ENCODE measurements at places on chromosomes 1 and 21. TPM values are rescaled to one million over a fixed set of nuclear protein-coding genes. Genes with fewer than 3 reads are reported as not detected.

DNA sequence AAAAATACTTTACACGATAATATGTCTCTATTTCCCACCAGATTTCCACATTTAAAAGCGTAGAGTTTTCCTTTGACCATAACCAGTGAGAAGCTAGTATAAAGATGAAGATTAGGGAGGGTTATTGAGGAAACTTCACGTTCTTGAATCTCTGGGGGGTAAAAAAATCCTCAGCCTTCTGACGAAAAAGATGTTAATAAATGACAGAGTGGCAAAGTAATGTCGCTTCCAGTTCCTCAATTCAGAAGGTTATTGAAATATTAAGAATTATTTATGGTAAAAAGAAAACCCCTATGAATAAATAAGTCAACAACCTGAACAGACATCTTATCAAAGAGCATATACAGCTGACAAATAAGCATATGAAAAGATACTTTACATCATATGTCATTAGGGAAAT, 241.0 kb downstream of the GPATCH2 start:
- no peak for DNase-seq
- H3K4me1 ChIP-seq = no peaks in the 10 kb centered on the region

DNA sequence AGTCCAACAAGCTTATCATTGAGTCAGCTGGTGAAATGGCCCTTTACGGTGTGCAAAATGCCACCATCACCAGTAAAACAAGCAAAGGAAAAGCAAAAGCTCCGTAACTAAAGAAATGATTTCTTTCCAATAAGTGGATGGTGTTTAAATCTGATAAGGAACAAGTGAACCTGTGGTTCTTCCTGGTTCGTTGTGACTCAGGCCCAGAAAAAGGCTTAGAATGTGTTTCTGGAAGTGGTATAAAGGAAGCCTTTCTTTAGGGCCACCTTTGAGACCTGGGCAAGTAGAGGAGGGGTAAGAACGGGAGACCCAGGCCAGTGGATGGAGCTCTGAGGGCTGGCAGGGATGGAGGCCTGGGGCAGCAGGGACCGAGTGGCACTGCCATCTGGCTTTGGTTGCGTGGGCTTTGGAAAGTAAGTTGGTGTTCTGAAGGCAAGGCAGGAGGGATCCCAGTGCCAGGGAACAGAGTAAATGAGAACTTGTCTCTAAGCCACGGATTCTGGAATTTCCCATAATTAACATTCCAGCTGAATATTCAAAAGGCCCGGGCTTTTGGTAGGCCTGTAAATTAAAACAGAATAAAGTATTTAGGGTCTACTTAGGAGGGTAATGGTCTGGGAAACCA, 87.9 kb upstream of the LMO4 start:
- no peaks in the 10 kb centered on the region for H3K27me3 ChIP-seq
- H3K36me3 ChIP-seq = no peaks in the 10 kb centered on the region
- H3K27ac ChIP-seq = no peak overlapping the region
- 0 out of 2 replicates have a peak, but pooled peaks cover 5% of the 10 kb centered on the region for H3K4me1 ChIP-seq

GRCh38 chr1:213605732-213606131, 382.0 kb upstream of the PROX1 start:
- no peaks in the 10 kb centered on the region for H3K27me3 ChIP-seq
- no peaks in the 10 kb centered on the region for H3K36me3 ChIP-seq
- no peaks in the 10 kb centered on the region for H3K4me1 ChIP-seq
- no peak for DNase-seq
- no peak overlapping the region for H3K27ac ChIP-seq
- no peak overlapping the region for H3K4me3 ChIP-seq

DNA sequence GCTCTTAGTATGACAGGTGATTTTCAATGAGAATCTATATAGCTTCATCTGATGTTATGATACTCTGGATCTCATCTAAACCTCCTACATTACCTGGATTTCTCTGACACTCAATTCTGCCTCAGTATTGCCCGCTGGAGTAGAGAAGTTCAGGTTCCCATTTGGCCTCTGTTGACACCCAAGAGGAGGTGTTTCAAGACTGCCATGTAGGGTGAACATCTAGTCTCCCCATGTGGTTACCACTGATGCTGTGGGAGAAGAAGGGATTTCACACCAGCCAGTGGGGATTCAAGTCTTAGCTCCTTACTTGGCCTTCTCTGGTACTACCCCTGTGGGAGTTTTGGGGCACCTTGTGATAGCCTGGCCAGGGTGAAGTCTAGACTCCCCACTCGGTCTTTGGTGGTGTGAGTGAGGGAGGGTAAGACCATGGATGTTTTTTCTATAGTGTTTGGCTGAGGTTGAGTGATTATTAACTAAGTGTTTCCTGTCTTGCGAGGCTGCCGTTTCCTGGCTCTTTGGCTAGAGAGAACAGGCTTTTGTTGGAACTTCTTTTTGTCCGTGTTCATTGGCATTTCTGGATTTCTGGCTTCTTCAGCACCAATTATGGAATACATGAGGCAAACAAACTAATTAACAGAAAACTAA, 90.7 kb downstream of the RHOU start:
- DNase-seq = no peak
- H3K4me3 ChIP-seq = no peak overlapping the region
- H3K36me3 ChIP-seq = no peaks in the 10 kb centered on the region
- H3K27ac ChIP-seq = no peak overlapping the region

- H3K4me3 ChIP-seq = no peak overlapping the region
- H3K36me3 ChIP-seq = no peaks in the 10 kb centered on the region
- H3K27ac ChIP-seq = no peak overlapping the region
- no peak for DNase-seq
- no peaks in the 10 kb centered on the region for H3K4me1 ChIP-seq
- no peaks in the 10 kb centered on the region for H3K27me3 ChIP-seq
Measured at GRCh38 chr21:14562959-14563358, 16.8 kb upstream of the SAMSN1 start.

- no peak for DNase-seq
- H3K4me1 ChIP-seq = no peaks in the 10 kb centered on the region
- H3K27ac ChIP-seq = no peak overlapping the region
- H3K36me3 ChIP-seq = no peaks in the 10 kb centered on the region
- H3K4me3 ChIP-seq = no peak overlapping the region
Measured at GRCh38 chr1:53580739-53581475, 121.7 kb downstream of the DMRTB1 start.

DNA sequence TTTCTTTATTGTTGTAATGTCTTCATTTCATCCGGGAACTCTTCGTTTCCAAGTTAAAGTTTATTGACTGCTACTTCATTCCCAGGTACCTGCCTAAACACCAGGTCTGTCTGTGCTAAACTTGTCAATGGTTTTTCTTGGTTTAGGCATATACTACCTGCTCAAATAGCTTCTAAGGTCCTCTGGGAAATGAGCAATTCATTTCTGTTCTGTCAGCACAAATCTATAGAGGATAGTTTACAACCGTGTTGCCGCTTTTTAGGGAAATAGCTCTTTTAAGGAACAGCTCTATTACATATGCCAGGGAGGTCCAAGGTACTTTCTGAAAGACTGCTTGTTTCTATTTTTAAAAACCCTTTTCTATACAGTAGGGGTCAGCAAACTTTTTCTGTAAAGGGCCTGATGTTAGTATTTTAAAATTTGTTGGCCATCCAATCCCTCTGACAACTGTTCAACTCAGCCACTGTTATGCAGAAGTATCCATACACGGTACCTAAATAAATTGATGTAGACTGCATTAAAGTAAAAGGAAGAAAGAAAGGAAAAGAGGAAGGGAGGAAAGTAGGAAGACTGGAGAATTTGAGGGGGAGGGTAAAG, 222.7 kb upstream of the PTBP2 start:
- no peaks in the 10 kb centered on the region for H3K36me3 ChIP-seq
- H3K27ac ChIP-seq = no peak overlapping the region
- no peak overlapping the region for H3K4me3 ChIP-seq
- no peak for DNase-seq
- no peaks in the 10 kb centered on the region for H3K27me3 ChIP-seq

GRCh38 chr1:190436615-190437014, 41.0 kb downstream of the BRINP3 start:
- H3K36me3 ChIP-seq = no peaks in the 10 kb centered on the region
- DNase-seq = peak; percentile 3
- no peak overlapping the region for H3K4me3 ChIP-seq
- H3K27ac ChIP-seq = no peak overlapping the region

- H3K36me3 ChIP-seq = peaks cover 4% of the 10 kb centered on the region
- no peaks in the 10 kb centered on the region for H3K27me3 ChIP-seq
- peaks cover 2% of the 10 kb centered on the region for H3K4me1 ChIP-seq
- no peak overlapping the region for H3K4me3 ChIP-seq
- no peak for DNase-seq
Measured at GRCh38 chr1:165877940-165878556, 50.6 kb downstream of the UCK2 start.

The ATPAF1 gene
- total RNA-seq = 66.3 TPM

DNA sequence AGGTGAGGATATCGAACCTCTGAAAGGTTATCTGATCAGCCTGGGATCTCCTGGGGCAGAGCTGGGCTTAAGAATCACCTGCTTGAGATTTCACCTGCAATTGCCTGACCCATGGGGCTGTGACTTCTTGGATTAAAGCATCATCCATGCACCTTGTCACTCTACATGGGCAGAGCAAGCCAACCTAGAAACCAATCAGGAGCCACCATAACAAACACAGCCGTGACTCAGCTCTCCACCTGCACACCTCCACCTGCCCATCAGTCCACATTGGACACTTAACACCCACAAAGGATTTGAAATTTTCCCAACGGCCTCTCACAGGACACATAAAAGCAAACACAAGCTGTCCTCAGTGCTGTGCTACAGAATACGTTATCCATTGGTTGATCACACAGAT, 35.1 kb upstream of the ETS2 start:
- H3K4me3 ChIP-seq = no peak overlapping the region
- H3K27me3 ChIP-seq = no peaks in the 10 kb centered on the region
- H3K27ac ChIP-seq = no peak overlapping the region
- H3K36me3 ChIP-seq = no peaks in the 10 kb centered on the region
- peaks cover 44% of the 10 kb centered on the region for H3K4me1 ChIP-seq

The CCT8 gene
- 151 TPM for total RNA-seq

GRCh38 chr21:16838331-16838730, 674.5 kb upstream of the CXADR start:
- H3K36me3 ChIP-seq = no peaks in the 10 kb centered on the region
- H3K27me3 ChIP-seq = no peaks in the 10 kb centered on the region
- peaks cover 23% of the 10 kb centered on the region for H3K4me1 ChIP-seq
- H3K4me3 ChIP-seq = no peak overlapping the region
- no peak for DNase-seq
- no peak overlapping the region for H3K27ac ChIP-seq

DNA sequence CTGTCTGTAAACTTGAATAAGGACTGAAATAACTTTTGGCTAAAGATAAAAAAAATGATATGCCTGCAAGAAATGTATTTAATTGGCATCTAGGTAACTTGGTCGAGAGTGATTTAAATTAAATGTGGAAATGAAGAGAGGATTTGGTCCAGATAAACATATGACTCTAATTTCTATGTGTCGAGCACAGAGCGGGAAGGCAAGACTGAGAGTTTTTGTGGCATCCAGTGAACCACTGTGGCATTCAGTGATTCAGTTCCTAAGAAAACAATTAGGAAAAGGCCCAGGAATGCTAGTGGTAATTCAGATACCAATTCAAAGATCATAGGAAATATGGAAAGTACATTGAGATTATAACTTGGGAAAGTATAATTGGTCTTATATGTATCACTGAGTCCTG, 39.6 kb downstream of the PDE4B start:
- peak overlapping the region; percentile 39 for H3K27ac ChIP-seq
- peaks cover 38% of the 10 kb centered on the region for H3K4me1 ChIP-seq
- DNase-seq = peak; percentile 70
- H3K36me3 ChIP-seq = no peaks in the 10 kb centered on the region
- no peaks in the 10 kb centered on the region for H3K27me3 ChIP-seq

DNA sequence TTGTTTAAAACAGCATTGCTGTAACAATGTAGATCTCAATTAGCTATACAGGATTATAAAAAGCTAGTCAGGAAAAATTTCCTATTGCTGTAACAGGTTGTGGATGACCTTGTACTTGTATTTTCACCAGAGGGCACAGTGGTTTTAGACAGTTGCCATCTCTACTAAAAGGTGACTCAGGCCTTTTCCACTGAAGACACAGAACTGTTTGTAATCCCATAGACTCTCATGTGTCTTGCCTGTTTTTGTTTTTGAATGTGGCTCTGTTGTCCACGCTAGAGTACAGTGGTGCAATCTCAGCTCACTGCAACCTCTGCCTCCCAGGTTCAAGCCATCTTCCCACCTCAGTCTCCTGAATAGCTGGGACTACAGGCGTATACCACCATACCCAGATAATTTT, 5.9 kb downstream of the MTFR1L start:
- H3K4me3 ChIP-seq = no peak overlapping the region
- H3K27me3 ChIP-seq = no peaks in the 10 kb centered on the region
- peaks cover 10% of the 10 kb centered on the region for H3K4me1 ChIP-seq
- no peak overlapping the region for H3K27ac ChIP-seq
- DNase-seq = peak; percentile 38

The ARTN gene
- total RNA-seq = 0.11 TPM

GRCh38 chr1:224435318-224435763, 744 bp upstream of the WDR26 start:
- H3K36me3 ChIP-seq = peaks cover 9% of the 10 kb centered on the region
- H3K4me1 ChIP-seq = peaks cover 28% of the 10 kb centered on the region
- no peaks in the 10 kb centered on the region for H3K27me3 ChIP-seq
- peak overlapping the region; percentile 96 for H3K27ac ChIP-seq
- H3K4me3 ChIP-seq = peak overlapping the region; percentile 83

The CRNN gene
- total RNA-seq = not detected

DNA sequence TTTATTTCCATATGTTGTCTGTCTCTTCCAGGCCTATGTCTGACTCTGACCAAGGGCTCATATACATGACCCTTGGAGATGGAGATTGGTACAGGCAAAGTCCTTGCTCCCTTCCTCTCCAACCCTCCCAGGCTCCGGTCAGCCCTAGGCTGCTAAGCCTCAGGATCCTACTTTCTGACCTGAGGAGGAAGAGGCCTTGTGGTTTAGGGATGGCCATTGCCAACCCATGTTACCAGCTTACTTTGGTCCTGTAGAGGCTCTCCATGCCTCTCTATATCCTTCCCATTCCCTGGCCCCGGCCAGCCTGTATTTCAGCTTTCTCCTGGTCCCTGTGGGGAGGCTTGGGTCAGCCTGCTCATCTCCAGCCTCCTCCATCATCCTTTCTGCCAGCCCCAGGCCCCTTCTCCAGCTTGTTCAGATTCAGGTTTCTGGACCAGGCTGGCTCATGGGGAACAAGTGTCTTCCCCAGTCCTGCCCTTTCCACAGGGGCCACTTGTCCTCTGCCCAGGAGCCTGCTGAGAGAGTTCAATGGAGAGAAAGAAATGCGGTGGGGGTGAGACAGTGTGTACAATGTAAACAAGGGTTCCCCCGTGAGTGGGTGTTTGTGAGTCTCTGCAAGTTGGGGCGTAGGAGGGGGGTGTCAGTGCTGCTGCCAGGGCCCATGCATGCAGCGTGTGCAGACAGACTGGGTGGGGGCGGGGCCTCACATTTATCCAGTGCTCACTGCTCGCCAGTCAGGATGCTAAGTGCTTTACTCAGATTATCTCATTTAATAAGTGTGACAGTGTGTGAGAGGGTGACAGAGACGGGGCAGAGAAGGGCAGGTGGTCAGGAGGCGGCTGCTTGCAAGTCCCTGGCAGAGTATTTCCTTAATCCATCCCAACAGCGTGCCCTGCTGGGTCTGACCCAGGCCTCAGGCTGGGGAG, 31.3 kb upstream of the FOXO6 start:
- H3K36me3 ChIP-seq = no peaks in the 10 kb centered on the region
- DNase-seq = no peak
- H3K4me1 ChIP-seq = no peaks in the 10 kb centered on the region
- H3K27me3 ChIP-seq = 0 out of 2 replicates have a peak, but pooled peaks cover 3% of the 10 kb centered on the region
- no peak overlapping the region for H3K27ac ChIP-seq

The LRRC3 gene
- 0.38 TPM for total RNA-seq

- H3K4me3 ChIP-seq = no peak overlapping the region
- no peaks in the 10 kb centered on the region for H3K4me1 ChIP-seq
- no peak for DNase-seq
- H3K27ac ChIP-seq = no peak overlapping the region
- no peaks in the 10 kb centered on the region for H3K27me3 ChIP-seq
Measured at GRCh38 chr21:29725025-29725736, 214.6 kb downstream of the GRIK1 start.

All from GM23248 (cell line).